ENCODE measurements at places on chromosomes 16 and 17.

- no peak for DNase-seq
These were observed 45.9 kb downstream of the SLC6A2 start for GRCh38 chr16:55701442-55702319.

DNA sequence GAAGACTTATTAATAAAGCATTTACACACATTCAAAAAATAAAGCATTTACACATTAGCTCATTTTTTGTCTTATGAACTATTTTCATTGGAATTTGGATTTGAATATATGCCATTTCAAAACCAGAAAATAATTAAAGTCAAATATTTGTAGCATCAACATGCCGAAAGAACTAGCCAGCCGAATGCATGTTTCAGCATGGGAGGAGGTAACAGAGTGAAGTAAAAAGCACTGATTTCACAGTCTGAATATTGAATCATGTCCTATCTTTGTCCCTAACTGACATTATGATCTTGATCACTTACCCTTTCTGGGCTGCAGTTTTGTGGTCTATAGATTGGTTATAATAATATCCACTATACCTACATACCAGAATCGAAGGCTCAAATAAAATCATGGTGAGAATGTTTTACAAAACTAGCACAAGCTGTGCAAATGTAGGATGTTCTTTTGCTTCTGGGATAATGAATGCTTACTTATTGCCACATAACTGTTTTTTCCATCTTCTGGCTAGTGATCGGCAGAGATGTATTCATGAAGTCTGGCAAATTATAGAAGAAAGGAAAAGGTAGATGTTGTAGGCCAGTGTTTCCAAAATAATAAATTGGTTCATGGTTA is 84.7 kb downstream of the TUBD1 start:
- no peak for DNase-seq

DNA sequence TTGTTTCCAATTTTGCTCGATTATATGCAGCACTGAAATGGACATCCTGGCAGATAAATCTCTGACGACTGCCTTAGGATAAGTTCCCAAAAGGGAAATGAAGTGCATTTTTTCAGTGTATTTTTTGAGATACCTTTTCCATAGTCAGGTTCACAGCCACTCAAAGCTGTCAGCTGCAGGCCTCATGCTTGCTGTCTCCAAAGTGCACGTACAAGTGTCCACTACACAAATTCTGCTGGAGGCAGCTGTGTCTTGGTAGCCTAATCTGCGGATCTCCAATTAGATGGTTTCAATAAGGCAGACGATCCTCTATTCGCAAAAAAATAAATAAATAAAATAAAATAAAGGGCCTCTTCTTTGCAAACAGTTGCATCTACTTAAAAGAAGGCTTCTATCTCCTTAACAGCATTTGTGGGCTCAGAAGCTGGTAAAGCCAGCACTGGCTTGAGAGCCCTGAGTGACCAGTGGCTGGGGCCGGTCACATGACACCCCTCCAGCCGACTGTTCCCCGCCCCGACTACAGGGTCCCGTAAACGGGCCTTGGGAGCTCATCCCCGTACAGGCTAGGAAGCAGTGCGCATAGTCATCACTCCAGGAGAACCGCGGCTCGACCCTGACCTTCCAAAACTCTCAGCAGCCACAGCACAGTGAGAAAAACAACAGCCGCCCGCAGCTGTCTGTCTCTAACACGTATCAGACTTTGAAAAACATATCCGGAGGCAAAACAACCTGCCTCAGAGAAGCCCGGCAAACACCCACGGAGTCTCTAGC is 18.8 kb downstream of the RPH3AL start:
- DNase-seq: no peak

DNA sequence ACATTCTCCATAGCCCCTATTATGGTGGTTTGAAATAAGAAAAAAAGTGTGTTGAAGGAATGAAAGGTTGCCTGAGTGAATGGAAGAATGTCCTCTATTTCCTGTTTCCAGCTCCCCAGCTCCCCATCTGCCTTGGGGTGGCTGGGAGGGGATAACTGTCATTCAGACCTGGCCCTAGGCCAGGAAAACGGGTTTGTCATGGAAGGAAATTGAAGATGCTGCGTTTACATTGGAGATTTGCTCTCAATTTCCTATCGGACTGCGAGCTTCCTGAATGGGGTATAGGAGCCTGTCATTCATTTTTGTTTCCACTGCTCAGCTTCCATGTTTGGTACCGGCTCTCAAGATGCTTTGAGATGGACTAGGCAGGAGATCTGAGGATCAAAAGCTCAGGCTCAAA is 2.2 kb upstream of the FZD2 start:
- no peak for DNase-seq

DNA sequence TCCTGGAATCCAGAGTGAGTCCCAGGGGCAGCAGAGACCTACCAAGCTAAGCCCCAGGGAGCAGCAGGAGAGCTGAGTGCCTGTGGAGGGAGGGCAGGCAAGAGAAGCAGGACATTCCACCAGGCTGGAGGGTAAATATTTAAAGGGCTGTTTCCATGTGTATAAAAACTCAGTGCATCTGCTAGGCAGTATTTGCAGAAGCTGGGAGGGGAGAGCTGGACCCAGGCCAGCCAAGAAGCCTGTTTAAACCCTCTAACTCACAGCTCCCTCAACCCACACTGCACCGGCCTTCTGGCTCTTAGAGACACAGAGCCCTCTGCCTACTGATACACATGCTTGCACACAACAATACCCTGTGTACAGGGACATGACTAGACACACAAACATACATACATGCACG is 22.5 kb upstream of the TMEM132E start:
- no peak for DNase-seq

DNA sequence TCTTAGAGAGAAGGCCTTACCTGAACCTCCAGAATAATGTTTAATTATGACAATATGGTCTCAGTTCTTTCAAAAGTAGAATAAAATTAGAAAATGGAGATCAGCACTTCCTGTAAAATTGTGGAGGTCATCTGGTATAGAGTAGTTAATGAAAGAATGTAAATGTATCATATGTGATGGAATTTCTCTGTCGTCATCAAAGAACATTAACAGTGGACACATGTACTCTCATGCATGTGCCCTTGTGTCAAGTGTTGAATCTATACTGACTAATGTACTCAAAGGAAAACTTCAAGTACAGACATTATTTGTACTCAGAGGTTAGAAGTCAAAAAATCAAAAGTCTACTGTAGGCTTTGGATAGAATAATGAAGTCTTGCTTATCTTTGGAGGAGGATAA is 129.2 kb upstream of the MYOCD start:
- DNase-seq: no peak

GRCh38 chr16:11437069-11437468 is 91.8 kb downstream of the RMI2 start:
- no peak for DNase-seq

DNA sequence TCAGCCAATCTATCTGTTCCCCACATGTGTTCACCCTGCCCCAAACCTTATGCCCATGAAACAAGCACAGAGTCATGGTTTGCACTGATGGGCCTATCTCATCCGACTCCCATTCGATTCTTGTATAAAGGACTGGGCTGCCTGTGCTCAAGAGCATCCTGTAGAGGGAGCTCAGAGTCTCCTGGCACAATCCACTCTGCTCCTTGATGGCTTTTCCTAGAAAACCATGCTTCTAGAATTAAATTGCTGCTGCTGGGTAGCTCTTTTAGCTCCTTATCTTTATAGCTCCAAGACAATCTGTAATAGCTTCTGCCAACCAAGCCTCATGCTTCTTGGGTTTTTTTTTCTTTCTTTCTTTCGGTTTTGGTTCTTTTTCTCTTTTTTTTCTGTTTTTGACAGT is 9.7 kb downstream of the ZNF19 start:
- DNase-seq: no peak

DNA sequence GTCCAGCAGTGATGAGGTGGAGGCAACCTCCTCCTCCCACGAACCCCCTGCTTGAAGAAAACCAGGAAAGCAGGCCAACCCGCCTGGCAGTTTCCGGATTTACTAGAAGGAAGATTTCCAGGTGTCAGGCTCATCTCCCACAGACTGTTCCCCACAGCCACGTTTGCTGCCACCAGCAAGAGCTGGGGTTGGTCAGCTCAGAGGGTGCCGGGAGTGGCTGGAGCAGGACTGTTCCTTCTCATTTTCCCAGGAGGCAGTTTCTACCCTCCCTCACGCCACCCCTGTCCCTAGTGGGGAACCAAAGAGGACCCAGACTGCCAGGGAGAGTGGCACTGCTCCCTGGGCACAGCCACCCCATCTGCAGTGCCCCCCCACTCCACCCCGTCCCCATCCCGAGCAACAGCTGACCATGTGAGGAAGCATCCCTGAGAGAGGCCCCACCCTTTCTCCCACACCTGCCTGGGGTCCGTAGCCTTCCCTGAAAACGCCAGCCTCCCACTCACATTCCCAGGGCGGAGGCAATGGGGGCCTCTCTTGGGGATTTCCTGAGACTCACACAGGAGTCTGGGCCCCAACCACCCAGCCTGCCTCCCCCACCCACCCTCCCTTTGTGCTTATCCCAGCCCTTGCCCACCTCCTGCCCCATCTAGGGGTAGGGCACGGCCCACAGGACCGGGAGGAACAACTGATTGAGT is 5.9 kb downstream of the KRT17 start:
- no peak for DNase-seq

DNA sequence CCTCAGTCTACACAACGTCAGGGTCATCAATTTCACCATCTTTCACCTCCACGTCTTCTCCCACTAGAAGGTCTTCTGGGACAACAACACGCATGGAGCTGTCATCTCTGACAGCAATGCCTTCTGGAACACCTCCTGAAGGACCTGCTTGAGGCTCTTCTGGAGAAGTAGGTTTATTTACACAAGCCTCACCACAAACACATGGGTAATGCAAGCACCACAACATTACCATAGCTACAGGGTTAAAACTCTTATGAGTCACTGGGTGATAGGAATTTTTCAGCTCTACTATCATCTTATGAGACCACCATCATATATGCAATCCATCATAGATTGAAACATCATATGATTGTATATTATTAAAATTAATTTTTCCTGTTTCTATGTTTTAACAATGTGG is 215.4 kb downstream of the CHD9NB start:
- no peak for DNase-seq

- no peak for DNase-seq
These were observed 9.8 kb downstream of the SLC16A3 start for GRCh38 chr17:82238472-82239201.

DNA sequence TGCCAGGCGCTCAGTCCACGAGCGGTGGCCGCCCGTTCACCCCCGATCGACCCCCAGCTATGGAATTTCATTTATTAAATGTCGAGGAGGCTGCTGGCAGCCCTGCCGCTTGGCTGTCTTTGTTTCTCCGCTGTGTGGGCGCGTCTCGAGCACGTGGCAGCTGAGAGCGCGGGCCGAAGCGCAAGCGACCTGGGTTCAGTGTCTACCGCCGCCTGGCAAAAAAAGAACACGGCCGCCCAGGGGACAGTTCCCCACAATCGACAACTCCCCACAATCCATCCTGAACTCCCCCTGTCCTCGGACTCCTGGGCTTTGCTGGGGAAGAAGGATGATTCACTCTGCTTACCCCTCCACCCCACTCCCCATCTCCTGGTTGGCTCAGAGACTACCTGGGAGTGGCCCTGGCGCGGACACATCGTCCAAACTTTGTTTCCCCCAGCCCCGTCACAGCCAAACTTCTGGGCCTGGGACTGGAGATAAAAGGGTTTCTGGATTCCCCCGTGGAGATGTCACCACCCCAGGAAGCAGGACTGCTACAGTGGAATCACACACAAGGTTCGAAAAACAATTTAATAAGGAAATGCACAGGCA is 1.7 kb upstream of the ANKRD13B start:
- no peak for DNase-seq

GRCh38 chr16:9389543-9390207 is 298.2 kb downstream of the HAPSTR1 start:
- DNase-seq: no peak

DNA sequence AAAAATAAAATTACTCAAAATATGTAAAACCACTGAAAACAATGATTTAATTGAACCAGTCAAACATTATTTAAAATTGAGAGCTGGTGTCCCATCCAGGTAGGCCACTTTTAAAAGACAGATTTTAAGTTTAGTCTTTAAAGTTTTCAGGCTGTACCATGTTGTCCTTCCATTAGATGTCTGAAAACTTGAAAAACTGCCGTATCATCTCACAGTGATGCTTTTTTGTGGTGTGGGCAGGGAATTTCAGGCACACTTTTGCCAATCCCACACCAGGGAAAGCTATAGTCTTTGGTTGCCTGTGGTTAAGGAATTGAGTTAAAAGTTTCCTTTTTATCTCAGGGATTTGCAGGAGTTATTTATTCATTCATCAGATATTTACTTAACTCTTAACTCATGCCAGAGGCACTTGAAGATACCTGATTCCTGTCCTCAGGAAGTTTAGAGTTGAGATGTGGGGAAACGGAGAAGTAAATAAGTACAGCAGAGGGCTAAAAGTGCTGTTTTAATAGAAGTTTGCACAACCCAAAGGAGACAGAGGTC is 3.2 kb downstream of the SNTB2 start:
- DNase-seq: no peak

GRCh38 chr17:48126532-48126850 is 18.9 kb downstream of the SNX11 start:
- DNase-seq: no peak

GRCh38 chr17:76014100-76014924 is 12.8 kb downstream of the EVPL start:
- peak; percentile 80 for DNase-seq

GRCh38 chr17:80270836-80271235 is 10.2 kb downstream of the RNF213 start:
- DNase-seq: no peak

- no peak for DNase-seq
These were observed 612.1 kb upstream of the SALL1 start for GRCh38 chr16:51763072-51763661.

GRCh38 chr17:50053654-50053960 is 2.3 kb upstream of the ITGA3 start:
- DNase-seq: no peak

- DNase-seq: no peak
These were observed 575.7 kb upstream of the CDH5 start for GRCh38 chr16:65790768-65791167.

- DNase-seq: no peak
These were observed 552.5 kb upstream of the EEF2KMT start for GRCh38 chr16:5649762-5650743.

- no peak for DNase-seq
These were observed 955 bp downstream of the ACLY start for GRCh38 chr17:41917679-41918313.

- no peak for DNase-seq
These were observed 7.6 kb downstream of the EPX start for GRCh38 chr17:58200024-58200633.

DNA sequence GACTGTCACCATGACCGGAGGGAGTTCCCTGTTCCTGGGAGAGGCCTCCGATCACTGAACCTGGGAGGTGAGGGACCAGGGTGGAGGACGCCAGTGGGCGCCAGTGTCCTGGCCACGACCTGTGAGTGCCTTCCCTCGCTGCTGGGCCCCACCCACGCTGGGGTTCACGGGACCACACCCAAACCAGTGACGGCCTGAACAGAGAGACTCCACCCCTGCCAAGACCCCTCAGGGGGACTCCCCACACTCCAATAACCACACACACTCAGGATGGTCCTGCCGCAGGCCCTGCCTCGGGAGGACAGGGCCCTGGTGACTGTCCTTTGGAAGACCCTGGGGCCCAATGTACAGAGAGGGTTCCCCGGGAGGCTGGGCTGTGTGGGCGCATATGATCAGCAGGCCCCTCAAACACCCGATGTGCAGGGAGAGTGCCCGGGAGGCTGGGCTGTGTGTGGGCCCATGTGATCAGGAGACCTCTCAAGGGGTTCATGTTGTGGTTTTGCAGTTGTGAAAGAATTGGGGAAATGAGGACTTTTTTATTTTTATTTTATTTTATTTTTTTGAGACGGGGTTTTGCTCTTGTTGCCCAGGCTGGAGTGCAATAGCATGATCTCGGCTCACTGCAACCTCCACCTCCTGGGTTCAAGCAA is 26.6 kb downstream of the TPSD1 start:
- no peak for DNase-seq

Data from NCI-H2107 (cell line).